ENCODE measurements at places on chromosomes 2 and 18. TPM values are rescaled to one million over a fixed set of nuclear protein-coding genes. Genes with fewer than 3 reads are reported as not detected.

- peak; percentile 17 for DNase-seq
These were observed 682 bp upstream of the LNPK start for GRCh38 chr2:176002688-176003210.

GRCh38 chr2:143623909-143624260, 494.7 kb downstream of the ARHGAP15 start:
- no peak for DNase-seq

- DNase-seq, result no peak
These were observed 61.2 kb upstream of the GPC1 start for GRCh38 chr2:240374085-240374907.

DNA sequence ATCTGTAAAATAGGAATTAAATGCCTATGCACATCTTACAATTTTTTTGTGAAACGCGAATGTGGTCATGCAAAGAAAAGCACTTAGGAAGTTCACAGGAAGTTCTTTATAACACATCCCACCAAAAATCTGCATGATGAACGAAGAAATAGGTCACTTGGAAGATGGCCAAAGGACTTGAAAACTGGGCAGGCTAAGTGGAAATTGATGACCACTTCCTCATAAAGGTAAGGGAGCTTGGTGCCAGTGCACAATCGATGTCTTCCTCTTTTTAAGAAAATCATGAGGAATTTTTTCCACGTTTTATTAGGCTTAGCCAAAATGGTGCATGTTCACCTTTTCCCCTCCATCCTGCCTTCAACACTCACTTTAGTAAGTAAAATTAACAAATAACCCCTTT, 8.2 kb upstream of the NT5C1B start:
- peak; percentile 53 for DNase-seq

GRCh38 chr2:95022309-95023221, 2.9 kb upstream of the MAL start:
- peak; percentile 63 for DNase-seq

The KCNE4 gene
- total RNA-seq, result under 0.01 TPM

- DNase-seq, result peak; percentile 97
These were observed at the start of gene CTDP1 for GRCh38 chr18:79679552-79680099. CTDP1 (plus strand) TSS chr18:79679803; CDS start chr18:79679948, 145 bp downstream.

The SERPINB12 gene
- total RNA-seq, result not detected

GRCh38 chr18:6743999-6744398, 14.5 kb downstream of the ARHGAP28 start:
- no peak for DNase-seq

The TBR1 gene
- total RNA-seq, result under 0.01 TPM

The MCM6 gene
- 11.1 TPM for total RNA-seq

Measured in lung microvascular endothelial cell (primary cell).